DMS 273 treated with DMSO at 0.1 percent for 48 hours (cell line): ENCODE measurements at places on chromosomes 7 and 10.

DNA sequence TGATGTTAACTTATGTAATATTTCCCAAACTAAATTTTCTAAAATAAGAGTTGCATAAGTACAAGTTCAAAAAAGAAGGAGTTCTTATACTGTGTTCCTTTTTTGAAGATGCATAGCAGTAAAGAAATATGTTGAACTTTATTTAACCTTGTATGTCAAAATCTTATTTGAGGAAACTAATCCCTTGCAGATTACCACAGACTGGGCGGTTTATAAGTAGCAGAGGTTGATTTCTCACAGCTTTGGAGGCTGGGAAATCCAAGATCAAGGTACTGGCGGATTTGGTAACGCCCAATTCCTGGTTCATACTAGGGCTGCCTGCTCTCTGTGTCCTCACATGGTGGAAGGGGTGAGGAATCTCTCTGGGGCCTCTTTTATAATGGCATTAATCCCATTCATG is 68.5 kb downstream of the GNAT3 start:
- no peak for DNase-seq

DNA sequence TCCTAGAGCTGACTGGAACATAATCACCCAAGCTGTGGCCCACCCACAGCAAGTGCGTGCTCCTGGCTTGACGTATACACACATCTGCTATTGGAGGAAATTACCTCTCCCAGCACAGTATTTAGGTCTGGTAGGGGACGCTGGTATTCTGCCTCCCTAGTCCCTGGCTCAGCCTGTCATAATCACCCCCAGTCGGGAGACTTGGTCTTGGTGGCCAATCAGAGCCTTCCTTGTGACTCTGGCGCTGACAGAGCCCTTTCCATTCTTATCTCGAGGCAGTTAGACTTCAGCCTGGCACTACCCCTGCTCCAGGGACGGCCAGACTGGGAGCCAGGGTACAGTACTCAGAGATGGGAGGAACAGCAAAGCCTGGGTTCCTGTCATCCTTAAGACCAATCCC is 14.3 kb upstream of the PRKAG2 start:
- DNase-seq, result no peak

DNA sequence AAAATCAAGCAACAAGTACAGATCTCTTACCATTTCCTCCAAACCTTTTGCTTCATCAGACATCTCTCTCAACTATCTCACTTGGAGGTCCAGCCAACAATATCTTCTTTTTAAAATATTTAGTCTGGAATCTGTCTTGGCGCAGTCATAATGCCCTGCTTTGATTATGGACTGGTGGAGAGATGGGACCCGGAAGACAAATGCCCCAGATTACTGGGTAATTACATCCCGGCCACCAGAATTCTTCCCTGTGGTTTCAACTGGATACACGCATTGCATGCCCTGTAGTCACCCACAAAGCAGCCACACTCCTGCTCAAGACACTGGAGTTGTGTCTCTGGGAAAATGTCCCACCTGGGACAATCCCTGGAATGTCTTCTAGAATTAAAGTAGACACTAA is 65.5 kb downstream of the BPGM start:
- no peak for DNase-seq

DNA sequence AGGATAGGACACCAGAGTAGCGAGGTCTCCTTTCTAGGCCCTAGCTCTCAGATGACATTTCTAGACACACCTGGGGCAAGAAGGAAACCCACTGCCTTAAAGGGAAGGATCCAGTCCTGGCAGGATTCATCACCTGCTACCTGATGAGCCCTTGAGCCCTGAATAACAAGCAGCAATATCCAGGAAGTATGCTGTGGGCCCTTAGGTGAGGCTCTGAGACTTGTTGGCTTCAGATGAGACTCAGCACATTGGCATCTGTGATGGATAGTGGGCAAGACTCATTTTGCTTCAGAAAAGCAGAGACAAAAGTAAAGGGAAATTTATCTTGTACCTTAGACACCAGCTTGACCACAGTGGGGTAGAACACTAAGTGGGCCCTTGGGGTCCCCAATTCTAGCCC is 238.4 kb upstream of the MEOX2 start:
- no peak for DNase-seq

DNA sequence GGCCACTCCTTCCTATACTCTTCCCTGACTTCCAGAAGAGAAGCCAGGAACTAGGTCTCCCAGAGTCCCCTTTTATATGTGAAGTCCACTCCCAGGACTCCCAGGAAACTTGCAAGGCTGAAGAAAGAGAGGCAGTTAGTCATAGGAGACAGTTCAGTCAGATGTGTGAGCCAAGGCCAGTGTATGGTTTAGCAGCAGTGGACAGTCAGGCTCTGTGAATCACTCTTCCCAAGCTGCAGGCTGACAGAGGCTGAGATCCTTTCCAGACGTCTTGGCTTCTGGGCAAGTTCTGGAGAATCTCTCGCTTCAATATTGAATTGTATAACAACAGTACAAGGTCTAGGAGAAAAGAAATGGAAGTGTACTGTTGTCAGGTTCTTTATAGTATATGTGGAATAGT is 26.9 kb downstream of the BLVRA start:
- no peak for DNase-seq

GRCh38 chr10:56349611-56350010 is 11.4 kb downstream of the ZWINT start:
- no peak for DNase-seq

GRCh38 chr10:3886641-3887251 is 101.7 kb upstream of the KLF6 start:
- DNase-seq, result no peak

DNA sequence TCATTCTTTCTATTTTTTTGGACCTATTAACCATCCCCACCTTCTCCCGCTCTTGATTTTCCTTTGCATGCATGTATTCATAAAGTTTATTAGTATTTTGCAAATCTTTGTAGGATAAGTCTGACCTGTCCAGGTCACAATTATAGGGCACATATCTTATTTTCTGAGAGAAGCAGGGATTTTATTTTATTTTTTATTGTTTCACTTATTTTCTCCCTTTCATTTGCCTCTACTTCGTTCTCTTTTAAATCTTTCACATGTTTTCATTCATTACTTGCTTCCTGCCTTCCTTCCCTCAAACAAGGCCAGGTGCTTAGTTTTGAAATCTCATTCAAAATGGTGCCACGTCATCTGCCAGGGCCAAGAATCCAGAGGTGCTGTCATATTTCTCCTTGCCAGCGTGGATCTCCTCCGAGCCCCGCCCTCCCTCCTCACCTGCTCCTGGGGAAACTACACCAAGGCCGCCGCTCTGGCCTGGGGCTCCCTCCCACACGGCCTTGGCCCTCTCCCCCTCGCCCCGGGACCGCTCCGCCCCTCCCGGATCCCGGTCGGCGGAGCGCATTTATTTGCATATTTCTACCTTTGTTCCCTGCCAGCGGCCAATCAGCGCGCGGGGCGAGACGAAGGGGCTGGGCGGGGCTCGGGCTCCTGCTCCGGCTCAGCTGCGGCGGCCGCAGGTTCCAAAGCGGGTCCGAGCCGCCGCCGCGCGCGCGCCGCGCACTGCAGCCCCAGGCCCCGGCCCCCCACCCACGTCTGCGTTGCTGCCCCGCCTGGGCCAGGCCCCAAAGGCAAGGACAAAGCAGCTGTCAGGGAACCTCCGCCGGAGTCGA is at the start of gene TSPAN13:
TSS of gene TSPAN13 (plus strand) at position 654 of the 830 bp plus-strand sequence. CDS start 213 bp downstream, outside the sequence.
- DNase-seq, result peak; percentile 85

GRCh38 chr7:4715410-4715776 is 33.3 kb downstream of the FOXK1 start:
- no peak for DNase-seq

DNA sequence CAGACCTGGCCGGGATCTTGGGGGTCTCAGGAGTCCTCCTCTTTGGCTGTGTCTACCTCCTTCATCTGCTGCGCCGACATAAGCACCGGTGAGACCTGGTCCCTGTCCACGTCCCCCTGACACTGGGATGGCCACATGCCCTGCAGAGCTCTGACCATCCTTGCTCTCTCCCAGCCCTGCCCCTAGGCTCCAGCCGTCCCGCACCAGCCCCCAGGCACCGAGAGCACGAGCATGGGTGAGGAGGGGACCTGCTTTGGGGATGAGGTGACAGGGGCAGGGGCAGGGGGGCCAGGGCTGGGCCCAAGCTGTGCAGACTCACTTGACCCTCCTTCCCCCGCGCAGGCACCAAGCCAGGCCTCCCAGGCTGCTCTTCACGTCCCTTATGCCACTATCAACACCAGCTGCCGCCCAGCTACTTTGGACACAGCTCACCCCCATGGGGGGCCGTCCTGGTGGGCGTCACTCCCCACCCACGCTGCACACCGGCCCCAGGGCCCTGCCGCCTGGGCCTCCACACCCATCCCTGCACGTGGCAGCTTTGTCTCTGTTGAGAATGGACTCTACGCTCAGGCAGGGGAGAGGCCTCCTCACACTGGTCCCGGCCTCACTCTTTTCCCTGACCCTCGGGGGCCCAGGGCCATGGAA is 959 bp downstream of the PVRIG start:
- no peak for DNase-seq

- no peak for DNase-seq
Observed at GRCh38 chr10:17290226-17290625, 62.2 kb downstream of the VIM start.

DNA sequence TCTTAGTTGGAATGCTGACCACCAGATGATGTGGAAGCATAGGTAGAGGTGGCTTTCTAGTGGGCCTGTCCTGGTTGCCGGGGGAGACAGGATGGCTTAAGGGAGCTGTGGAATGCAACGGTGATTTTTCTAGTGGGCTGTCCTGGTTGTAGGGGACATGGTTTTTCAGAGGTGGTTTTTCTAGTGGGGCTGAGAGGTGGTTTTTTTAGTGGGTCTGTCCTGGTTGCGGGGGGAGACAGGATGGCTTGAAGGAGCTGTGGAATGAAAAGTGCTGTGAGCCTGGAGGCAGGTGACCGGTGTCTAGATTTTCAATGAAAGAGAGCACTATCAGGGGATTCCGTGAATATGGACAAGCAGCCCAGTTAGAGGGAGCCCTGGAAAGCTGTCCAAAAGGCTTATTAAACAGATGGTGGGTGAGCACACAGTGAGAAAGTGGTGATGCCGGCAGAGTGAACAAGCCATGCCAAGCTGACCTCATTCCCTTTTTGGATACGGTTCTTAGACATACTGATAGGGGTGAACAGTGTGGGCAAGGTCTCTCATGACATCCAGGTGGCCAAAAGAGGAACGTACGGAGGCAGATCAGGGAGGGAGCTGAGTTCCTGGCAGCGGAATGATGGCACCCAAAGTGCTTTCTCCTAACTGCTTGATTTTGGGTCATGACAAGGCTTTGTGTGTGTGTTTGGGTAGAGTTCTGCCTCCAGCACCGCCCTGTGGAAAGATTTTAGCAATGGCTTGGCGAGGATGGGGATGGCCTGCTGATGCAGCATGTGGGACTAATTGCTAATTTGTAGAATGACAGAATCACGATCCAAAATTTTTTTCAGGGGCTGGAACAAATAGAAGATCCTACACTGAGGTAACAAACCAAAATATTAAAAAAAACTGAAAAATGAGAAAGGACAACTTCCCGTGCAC is 126.6 kb downstream of the TMEM178B start:
- DNase-seq, result peak; percentile 28

GRCh38 chr7:106041140-106041717 is 70.9 kb downstream of the SYPL1 start:
- DNase-seq, result no peak

- DNase-seq, result no peak
Observed at GRCh38 chr10:69709366-69709941, 79.4 kb downstream of the FAM241B start.

DNA sequence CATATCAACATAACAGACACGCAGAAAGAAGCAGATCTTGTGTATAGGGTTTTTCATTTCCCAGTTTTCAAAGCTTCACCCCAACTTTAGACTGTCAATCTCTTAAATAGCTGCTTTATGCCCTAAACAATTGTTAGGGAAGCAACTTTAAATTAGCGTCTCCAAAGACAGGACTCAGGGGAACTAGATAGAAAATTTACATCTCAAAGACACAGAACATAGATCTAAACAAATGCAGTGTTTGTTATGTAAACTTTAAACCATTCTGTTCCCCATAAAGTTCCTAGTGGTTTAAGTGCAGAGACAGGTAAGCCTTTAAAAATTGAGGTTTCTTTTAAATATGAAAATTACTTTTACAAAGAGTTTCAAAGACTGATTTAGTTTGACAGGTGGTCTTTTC is 379.2 kb upstream of the GHITM start:
- no peak for DNase-seq

DNA sequence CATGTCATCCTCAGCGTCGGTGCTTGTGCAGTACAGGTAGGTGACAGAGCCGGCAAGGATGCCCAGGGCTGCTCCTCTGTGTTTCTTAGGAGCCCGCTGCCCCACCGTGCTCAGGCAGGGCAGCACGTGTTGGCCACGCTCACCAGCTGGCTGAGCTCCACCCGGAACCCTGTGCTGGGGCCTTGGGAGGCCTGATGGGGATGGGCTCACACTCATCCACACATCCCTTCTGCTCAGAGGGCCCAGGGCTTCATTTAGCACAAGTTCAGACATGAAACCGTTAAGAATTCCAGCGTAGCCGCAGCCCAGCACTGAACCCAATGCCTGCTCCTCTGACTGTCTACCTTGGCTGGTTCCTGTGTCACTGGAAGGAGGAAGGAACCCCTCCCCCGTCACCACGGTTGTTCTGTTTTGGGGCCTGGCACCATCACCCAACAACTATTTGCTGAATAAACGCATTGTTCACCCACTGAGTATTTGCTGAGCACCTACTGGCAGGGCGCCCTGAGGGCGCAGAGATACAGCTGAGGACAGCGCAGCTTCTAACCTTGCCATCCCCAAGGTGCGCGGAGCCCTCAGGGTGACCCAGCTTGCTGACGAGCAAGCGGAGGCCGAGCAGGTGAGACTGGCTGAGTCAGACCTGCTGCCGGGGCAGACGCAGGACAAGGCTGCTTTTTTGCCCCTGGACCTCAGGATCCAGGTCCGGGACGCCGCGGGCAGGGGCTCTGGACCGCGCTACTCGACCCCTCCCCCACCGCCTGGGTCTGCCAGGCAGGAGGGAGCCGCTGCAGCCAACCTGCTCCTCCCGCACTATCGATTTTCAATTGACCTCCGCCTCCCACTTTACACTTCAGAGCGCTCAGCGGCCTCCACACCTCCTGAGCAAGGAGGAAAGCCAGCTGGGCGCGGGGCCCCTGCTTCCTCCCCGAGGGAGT is 50.6 kb upstream of the RET start:
- no peak for DNase-seq

GRCh38 chr10:81073155-81073554 is 535.5 kb downstream of the SH2D4B start:
- DNase-seq, result no peak

DNA sequence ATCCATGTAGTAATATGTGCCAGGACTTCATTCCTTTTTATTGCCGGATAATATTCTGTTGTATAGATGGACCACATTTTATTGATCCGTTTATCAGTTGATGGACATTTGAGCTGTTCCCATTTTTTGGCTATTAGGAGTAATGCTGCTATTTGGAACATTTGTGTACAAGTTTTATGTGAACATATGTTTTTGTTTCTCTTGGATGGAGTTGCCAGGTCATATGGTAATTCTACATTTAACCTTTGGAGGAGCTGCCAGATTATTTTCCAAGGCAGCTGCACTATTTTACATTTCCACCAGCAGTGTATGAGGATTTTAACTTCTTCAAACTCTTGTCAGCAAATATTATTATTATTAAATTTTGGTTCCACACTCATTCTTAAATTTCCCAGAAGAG is 59.2 kb downstream of the C10orf90 start:
- no peak for DNase-seq

GRCh38 chr7:137836113-137836509 is 10.7 kb downstream of the DGKI start:
- DNase-seq, result no peak

- peak; percentile 15 for DNase-seq
Observed at GRCh38 chr7:108181073-108181985, 51.2 kb upstream of the LAMB4 start.
